ENCODE measurements at places on chromosomes 3 and 15.

- peak; percentile 36 for DNase-seq
Measured at GRCh38 chr3:4306860-4307259, 3.7 kb downstream of the SETMAR start.

DNA sequence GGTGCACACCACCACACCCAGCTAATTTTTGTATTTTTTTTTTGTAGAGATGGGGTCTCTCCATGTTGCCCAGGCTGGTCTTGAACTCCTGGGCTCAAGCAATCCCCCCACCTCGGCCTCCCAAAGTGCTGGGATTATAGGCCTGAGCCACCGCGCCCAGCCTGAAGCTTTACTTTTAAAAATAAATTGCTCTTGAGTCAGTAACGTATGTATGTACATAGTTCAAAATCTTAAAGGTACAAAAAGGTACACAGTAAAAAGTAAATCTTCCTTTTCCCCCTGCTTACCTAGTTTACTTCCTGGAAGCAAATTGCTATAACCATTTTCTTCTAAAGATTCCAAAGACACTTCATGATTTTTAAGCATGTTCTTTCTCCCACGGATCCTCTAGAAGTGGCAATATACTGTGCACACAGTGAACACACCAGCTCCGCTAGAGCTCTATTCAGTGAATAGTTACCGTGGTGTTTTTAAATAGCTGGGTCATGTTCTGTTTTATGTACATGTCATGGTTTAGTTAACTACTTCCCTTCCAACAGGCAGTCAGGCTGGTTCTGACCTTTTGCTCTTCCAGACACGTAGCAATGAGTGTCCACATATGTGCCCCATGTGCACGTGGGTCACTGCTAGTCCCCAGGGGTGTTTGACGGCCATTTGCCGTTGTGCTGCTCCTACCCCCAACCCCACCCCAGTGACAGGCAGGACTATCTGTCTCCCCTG is 82.1 kb downstream of the EEFSEC start:
- no peak for DNase-seq

GRCh38 chr3:128076483-128077201 is 24.4 kb downstream of the SEC61A1 start:
- DNase-seq: no peak

DNA sequence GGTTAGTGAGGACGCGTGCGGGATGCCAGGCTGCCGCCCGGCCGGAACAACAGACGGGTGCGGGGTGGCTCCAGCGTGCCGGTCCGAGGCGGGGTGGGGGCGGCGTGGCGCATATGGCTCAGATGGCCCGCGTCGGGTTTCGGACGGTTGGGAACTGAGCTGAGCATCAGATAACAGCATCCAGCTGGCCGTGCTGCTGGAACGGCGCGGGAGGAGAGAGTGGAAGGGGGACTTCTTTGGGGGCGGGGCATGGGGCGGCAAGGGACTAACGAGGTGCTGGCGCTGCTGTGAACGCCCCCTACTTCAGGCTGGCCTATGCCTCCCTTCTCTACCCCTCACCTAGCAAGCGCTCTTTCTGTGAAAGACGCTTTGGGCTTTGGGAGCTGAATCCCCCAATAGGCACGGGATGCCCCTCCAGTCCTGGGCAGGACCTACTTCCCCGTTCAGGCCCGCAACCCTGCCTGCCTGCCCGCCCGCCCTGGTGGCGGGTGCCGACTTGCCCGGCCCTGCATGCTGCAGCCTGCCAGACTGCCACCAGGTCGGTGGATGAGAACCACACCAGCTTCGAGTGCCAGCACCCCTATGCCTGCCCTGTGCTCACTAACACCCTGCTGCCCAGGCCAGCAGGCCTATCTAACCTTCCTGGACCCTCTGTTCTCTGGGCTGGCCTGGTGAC is 542 bp downstream of the INKA1 start:
- DNase-seq: no peak

- no peak for DNase-seq
Measured at GRCh38 chr3:9613056-9613748, 36.1 kb upstream of the MTMR14 start.

DNA sequence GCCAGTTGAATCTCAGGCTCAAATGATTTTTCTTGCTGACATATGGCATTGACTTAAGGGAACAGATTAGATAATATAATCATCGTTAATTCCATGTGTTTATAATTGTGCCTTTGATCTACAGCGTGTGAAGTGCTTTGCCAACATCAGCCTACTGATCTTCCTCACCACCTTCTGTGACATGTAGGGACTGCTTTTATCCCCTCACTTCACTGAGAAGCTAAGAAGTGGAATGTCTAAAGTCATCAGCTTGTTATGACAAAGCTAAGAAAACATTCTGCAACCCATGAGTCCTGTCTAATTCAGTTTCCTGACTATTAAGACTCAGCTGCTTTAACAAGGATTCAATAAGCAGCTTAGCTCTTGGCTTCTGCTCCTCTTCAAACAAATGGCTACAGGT is 106.0 kb downstream of the MYH15 start:
- DNase-seq: no peak

DNA sequence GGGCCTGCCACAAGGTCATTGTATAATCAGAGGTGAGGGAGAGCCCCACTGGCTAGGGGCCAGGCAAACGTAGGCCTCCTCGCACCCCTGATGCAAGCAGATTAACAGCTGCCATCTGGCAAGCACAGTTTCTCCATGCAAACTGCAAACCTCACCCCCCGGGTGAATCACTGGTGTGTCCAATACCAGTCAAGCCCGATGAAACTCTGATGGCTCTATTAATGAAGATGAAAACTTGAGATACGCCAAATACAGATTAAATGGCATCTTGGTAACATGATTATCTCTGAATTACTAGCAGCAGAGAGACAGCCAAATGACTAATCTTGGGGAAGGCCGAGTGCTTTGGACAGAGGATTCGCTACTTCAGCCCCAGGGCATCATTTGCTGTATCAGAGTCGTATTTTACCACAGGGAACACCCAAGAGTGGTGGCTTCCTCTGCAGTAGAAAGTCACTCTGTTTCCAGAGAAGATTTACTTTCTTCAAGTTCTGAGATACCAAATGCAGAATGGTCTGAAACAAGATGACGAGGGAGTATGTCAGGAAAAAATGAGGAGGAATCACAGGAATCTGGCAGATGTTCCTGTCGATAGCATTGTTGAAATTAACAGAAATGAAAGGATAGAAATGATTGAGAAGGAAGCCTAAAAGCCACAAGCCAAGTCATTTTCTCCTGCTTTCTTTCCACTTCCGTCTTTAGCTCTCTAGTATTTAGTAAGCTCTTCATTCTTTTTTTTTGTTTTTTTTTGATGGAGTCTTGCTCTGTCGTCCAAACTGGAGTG is 96.2 kb upstream of the NR2F2 start:
- no peak for DNase-seq

DNA sequence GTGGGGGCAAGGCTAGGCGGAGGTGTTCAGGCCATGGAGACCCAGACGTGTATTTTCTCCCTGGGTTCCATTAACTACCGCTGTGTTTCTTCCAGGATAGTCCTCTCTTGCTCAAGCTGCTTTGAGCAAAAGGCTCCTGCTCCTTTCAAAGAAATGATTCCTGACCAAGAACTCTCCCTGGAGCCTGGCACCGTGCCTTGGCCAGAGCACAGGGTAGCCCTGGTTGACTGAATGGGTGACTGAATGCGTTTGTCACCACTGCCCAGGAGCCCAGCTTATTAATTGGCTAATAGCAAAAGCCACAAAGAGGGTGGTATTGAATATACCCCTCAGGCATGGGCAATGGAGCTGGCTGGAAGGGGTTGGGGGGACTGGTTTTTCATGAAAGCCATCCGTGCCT is 13.9 kb downstream of the RASGRF1 start:
- no peak for DNase-seq

DNA sequence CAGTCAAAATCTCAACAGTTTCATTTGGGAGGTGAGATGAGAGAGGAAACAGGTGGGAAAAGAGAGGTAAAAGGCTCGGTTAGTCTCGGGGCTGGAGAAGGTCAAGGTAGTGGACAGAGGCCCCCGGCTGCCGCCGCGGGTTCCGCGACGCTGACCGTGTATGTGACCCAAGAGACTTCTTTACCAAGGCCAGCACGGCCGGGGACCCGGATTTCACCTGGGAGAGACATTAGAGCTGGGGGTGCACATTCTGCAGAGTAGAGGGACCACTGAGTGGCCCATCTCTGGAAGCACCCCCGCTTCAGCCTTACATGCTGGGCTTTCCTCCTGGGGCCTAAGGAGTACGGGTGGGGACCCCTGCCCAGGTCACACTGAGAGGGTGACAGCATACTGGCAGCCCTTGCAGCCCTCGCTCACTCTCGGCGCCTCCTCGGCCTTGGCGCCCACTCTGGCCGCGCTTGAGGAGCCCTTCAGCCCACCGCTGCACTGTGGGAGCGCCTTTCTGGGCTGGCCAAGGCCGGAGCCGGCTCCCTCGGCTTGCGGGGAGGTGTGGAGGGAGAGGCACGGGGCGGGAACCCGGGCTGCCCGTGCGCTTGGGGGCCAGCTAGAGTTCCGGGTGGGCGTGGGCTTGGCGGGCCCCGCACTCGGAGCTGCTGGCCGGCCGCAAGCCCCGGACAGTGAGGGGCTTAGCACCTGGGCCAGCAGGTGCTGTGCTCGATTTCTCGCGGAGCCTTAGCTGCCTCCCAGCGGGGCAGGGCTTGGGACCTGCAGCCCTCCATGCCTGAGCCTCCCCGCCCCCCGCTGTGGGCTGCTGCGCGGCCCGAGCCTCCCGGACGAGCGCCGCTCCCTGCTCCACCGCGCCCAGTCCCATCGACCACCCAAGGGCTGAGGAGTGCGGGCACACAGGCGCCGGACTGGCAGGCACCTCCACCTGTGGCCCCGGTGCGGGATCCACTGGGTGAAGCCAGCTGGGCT is 41.3 kb upstream of the RPL32 start:
- no peak for DNase-seq

DNA sequence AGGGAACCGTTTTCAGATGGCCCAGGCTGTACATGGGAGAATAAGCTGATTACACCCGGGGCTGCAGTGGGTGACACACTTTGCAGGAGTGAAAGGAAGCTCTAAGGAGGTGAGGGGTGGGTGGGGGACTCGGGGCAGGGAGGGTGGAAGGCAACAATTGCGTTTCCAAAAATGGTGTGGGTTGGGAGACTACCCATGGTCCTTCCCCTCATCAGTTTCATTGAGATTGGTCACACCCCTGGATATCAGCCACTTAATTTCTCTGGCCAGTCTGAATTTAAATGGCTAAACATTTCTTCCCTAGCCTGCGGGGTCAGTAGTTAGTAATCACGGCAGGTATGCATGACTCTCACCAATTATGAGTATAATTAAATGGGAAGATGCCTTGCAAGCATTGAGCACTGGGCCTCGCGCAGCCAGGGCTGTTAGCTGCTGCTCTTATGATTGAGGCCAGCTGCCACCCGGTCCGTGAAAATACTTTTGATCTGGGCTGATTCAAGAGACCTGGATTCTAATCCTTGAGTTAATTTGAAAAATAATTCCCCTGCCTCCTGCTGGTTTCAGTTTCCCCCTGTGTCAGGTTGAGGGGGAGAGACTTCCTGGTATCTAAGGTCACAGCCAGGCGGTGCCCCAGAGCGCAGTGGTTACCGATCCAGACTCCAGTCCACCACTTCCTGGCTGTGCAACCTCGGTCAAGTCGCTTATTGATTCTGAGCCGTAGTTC is 23.3 kb downstream of the SLC6A6 start:
- no peak for DNase-seq

DNA sequence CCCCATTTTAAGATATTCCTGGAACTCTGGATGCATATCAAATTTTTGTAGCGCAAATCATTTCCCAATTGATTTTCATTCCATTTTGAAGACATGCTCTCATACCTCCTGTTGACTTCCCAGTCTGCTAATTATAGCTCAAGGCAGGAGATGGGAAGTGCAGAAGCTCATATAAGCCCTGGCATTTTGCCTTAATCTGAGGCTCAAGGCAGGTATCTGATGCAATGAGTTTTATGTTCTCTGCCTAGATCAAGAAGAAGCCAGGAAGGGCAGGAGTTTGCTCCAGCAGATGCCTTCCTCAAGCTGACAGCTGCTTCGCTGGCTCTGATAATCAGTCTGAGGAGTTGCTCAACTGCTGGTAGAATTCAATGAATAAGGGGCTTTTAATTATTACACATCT is 65.6 kb upstream of the NEDD4 start:
- peak; percentile 11 for DNase-seq

- DNase-seq: no peak
Measured at GRCh38 chr3:110193074-110193473, 855.7 kb upstream of the DPPA4 start.

DNA sequence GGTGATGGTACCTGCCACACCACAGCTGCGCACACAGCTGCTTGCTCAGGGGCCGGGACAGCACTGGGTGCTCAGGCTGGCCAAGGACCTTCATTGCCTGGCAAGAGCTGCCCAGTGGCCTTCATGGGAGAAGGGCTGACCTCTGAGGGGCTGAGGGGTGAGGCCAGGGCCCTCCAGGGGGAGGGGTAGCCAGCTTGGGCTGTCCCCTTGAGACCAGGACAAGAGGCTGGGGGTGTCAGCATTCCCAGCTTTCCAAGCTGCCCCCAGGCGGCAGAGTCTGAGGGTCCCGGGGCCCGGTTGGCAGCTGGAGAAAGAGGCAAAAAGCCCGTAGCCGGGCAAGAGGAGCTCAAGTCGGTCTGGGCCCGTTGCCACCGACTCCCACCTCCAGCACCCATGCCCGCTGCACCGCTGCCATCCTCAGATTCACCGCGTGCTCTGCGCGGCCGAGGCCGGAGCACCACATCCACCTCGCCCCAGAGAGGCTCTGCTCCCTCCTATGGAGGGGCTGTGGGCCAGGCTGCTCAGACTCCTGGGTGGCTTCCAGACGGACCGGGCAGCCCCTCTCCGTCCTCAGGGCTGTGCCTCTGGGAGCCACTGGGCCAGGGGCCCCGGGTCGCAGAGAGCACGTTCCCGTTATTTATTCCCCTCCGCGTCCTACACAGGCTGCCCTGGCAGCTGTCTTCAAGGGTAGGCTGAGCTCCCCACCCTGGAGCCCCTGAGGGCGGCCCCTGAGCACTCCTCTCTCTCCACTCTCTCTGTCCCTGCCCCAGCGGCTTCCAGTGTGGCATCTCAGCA is 51.5 kb downstream of the PLXNA1 start:
- no peak for DNase-seq
